ENCODE measurements at places on chromosomes 16 and 17.

- DNase-seq = no peak
These were observed 107.6 kb downstream of the KCNJ2 start for GRCh38 chr17:70276906-70277305.

GRCh38 chr17:63984651-63985386 is 12.1 kb upstream of the SCN4A start:
- peak; percentile 39 for DNase-seq

GRCh38 chr17:6366221-6366666 is 68.7 kb downstream of the AIPL1 start:
- no peak for DNase-seq

DNA sequence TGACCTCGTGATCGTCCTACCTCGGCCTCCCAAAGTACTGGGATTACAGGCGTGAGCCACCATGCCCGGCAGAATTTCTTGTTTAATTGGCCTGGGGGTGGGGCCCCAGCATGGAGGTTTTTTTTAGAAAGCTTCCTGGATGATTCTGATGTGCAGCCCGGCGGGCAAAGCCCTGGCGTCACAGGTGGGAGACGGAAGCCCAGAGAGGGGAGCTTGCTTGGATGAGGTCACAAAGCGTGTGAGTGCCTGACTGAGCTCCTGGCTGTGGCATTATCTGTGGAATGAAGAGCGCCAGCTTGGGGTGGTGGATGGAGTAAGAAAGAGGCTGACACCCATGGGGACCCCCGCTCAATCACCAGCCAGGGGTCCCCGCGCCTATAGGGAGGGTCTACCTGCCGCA is 4.1 kb downstream of the VASN start:
- no peak for DNase-seq

- DNase-seq = peak; percentile 8
These were observed 21.4 kb upstream of the ABCC3 start for GRCh38 chr17:50613007-50613992.

DNA sequence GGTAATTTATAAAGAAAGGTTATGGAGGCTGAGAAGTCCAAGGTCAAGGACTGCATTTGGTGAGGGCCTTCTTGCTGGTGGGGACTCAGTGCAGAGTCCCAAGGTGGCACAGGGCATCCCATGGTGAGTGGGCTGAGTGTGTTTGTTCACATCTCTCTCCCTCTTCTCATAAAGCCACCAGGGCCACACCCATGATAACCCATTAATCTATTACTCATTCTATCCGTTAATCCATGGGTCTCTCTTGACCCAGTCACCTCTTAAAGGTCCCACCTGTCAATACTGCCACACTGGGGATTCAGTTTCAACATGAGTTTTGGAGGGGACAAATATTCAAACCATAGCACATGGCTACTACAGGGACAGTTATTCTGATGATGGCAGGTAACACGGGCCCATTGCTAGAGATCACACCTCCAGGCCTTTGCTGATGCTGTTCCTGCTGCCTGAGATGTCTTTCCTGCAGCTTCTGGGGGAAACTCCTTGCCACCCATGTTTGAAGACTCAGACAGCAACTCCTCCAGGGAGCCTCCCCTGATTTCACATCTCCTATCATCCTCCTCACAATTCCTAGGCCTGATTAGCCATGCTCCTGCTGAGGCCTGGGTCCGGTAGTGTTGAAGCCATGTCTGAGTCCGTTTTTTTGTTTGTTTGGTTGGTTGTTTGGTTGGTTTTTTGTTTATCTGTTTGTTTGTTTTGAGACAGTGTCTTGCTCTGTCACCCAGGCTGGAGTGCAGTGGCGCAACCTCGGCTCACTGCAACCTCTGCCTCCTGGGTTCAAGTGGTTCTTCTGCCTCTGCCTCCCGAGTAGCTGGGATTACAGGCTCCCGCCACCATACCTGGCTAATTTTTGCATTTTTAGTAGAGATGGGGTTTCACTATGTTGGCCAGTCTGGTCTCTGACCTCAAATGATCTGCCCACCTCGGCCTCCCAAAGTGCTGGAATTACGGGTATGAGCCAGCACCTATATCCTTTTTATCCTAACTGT is 16.1 kb downstream of the SOCS1 start:
- no peak for DNase-seq

DNA sequence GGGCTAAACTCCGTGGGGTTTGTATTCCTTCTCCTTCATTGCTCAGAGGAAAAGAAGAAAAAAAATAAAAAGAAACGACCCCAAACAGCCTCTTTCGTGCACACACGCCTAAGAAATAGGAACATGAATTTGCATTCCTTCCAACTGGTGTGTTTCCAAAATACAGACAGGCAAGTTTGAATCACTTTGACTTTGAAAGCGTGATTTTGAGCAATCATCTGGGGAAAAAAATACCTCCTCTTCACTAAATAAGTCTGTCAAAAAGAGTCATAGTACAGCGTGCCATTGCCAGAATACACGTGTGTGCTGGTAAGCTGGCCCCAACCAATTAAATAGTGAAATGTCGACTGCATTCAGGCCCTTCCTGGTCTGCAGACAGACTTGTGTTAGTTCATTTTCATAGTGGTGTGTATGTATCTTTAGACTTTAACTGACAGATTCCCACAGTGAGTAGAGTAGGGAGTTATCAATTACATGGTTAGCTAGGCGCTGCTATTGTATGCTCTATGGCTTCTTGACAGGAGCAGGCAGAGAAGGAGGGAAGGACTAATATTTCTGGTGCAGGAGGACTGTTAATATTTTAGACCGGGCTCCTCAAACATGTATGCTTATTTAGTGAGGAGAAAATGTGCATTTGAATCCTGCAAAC is 618.3 kb downstream of the MAF start:
- DNase-seq = no peak

- DNase-seq = no peak
These were observed 25.6 kb upstream of the MRPS23 start for GRCh38 chr17:57875290-57876022.

- DNase-seq = peak; percentile 51
These were observed 65.9 kb downstream of the CEP95 start for GRCh38 chr17:64572682-64573154.

DNA sequence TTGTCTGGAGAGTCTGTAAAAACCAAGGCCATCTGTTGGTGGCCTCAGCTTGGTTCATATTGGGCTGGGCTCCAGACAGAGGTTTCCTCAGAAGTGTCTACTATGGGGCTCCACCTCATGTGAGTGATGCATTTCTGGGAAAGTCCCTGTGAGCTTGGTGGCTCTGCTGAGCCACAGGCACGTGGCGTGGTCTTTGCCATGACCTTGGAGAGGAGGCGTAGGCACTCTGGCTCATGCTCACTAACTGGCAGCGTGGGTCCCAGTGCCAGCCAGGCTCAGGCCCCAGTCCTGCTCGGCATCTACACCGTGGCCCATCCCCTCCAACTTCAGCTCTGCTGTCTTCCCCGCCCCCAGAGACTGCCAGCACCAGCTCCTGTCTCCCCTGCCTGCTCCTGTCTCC is 10.7 kb upstream of the SMTNL2 start:
- DNase-seq = no peak

DNA sequence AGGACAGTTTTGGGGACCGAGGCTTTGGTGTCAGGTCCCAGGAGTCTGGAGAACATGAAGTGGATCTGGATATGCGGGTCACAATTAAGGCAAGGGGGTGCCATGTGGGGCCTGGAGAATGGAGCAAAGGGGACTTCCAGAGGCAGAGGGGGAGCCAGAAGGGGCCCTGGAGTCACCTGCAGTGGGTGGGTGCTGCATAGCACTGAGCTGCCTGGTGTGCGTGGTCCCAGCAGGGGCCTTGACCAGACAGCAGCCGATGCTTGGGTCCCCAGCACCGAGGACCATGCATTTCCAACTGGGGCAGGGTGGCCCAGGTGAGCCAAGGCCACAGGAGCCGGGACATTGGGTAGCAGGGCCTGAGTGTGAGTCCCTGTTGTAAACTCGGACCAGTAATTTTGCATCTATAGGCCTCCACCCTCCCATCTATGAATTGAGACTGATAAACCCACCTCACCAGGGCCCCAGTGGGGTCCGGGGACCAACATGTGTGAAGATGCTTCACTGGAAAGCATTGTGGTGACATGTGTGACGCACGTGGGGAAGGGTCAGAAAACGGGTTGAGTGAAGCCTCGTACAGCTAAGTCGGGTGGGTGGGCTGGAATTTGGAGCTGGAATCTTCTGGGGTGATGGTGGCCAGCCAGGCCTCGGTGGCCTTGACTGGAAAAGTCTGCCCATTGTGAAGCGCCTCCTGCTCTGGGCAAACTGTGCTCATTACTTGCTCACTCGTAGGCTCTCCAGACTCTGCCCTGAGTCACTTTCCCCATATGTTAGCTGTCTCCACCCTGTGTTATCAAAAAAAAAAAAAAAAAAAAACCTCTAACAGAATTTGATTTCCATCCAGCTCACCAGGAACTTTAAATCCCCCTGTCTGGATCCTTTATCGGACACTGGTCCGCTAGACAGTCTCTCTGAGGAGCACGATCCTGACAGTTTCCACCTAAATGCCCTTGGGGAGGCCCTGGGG is 90.5 kb upstream of the ZNF469 start:
- no peak for DNase-seq

DNA sequence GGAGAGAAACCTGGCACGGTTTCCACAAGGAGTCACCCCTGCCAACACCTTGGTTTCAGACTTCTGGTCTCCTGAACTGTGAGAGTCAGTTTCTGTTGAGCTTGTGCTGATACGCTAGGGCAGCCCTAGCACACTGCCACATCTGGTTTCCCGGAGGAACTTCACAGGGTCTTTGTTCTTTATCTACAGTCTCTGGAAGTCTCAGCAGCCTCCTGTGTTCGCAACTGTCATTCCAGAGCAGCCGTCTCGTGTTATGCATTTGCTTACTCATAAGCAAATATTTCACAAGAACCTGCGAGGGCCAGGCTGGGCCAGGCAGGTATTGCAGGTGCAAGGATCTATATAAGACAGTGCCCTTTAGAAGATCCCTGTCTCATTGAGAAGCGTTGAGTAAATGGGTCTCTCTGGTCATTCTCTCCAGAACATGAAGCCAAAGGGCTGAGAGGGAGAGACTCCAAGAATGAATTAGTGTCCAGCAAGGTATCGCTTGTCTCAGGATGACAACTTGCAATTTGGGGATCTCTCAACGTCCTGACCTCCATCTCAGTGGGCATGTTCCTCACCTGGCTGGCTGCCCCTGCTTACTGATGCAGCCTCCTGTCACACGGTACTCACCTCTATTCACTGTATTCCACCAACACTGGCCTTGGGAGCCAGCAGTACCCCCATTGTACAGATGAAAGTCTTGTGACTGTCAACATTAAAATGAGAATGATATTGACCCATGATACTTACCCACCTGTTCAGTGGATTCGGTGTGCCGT is 141.2 kb downstream of the WWOX start:
- DNase-seq = no peak

GRCh38 chr17:60398227-60398959 is 6.5 kb upstream of the USP32 start:
- DNase-seq = no peak

DNA sequence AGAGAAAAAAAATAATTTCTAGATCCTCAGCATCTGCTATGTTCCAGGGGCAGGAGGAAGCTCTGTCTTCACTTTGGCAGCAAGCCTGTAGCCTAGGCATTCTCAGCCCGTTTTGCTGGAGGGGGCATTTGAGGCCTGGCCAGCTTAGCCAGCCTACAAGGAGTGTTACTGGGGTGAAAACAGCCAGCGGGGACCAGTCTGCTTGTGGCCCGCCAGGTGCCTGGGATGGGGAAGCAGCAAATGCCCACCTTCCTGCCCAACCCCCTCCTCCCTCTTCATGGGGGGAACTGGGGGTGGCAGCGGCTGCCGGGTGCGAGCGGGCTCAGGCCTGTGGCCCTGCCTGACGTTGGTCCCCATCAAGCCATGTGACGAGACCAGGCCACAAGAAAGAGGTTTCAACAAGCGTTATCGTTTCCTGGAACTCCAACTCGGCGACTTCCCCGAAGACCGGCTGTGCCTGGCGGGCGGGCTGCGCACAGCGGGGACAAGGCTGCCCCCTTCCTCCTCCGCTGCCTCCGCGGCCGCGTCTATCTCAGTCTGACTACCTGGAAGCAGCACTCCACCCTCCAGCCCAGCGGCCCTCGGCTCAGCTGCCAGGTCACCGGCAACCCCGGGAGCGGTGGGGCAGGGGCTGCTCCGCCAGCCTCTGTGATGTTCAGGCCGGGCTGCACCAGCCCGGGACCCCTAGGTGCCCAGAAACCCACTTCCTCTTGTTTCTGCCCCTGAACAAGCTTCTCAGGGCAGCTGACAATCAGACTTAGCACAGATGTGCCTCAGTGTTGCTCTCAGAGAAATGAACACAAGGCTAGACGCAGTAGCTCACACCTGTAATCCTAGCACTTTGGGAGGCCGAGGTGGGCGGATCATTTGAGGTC is 22.9 kb downstream of the SOCS1 start:
- DNase-seq = peak; percentile 89

- no peak for DNase-seq
These were observed 14.3 kb downstream of the SLC16A3 start for GRCh38 chr17:82242977-82243647.

GRCh38 chr16:67294938-67295361 is 15.6 kb downstream of the PLEKHG4 start:
- no peak for DNase-seq

DNA sequence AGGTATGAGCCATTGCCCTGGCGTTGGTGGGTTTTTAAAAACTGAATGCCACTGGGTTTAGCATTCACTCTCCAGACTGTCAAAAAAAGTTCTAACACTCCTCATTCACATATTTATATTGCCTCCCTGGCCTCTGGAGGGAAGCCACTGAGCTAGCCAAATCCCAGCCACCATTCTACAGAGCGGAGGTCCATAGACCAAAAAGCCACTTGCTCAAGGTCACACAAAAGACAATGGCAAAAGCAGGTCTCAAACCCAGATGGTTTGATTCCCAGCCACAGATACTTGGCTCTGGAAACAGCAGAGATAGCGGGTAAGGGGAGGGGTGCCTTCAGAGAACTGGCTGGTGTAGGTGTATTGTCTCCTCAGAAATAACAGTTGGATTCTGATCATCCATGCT is 18.0 kb upstream of the CDIPT start:
- no peak for DNase-seq

DNA sequence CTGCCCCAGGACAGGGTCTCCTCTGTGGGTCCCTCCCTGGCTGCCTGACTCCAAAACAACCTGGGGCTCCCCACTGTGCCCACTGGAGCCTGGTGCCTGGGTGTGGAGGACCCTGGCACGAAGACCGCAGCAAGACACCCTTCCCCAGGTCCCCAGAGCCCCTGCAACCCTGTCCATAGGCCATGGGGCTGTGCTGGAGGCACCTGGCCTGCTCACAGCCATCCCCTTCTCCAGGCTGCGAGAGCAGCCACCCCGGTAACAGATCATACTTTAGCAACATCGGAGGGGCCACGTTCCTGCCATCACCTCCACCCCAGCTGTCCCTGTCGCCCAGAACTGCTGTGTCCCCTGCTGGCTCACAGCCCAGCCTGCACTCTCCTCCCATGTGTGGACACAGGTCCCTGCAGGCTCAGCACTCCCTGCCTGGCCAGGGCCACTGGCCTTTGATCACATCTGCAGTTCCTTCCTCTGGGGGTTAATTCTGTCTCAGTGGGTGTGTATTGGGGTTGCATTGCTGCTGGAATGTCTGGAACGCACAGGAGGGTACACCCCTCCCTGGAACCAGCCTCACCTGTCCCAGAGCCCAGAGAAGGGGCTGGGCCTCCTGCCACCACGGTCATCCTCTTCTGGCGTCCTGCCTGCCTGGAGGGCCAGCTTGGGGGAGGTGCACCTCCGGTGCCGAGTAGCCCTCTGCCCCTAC is 12.2 kb downstream of the PPL start:
- no peak for DNase-seq

Measured in erythroblast (primary cell).